Naive thymus-derived CD4-positive, alpha-beta T cell (primary cell): ENCODE measurements at places on chromosomes 16 and 17. TPM values are rescaled to one million over a fixed set of nuclear protein-coding genes. Genes with fewer than 3 reads are reported as not detected.

KRT9 gene
- not detected for polyA plus RNA-seq

ZFP3 gene
- 1.4 TPM for polyA plus RNA-seq

DCAKD gene
- 16.9 TPM for polyA plus RNA-seq

TEX14 gene
- not detected for polyA plus RNA-seq

ABI3 gene
- 21.8 TPM for polyA plus RNA-seq

HNF1B gene
- polyA plus RNA-seq, result not detected

ABCA8 gene
- polyA plus RNA-seq, result not detected

ZNF771 gene
- 9.4 TPM for polyA plus RNA-seq

KCNH6 gene
- not detected for polyA plus RNA-seq

XYLT1 gene
- polyA plus RNA-seq, result 2.0 TPM

CHMP6 gene
- polyA plus RNA-seq, result 49.8 TPM

TBC1D3K gene
- polyA plus RNA-seq, result not detected

KRTAP4-5 gene
- polyA plus RNA-seq, result not detected

TERF2IP gene
- 168 TPM for polyA plus RNA-seq

ABCC3 gene
- polyA plus RNA-seq, result not detected

NRN1L gene
- polyA plus RNA-seq, result not detected

HEATR3 gene
- polyA plus RNA-seq, result 5.7 TPM
